Suprapubic skin (tissue), 4 donors: ENCODE measurements at places on chromosomes 4 and X.

GRCh38 chr4:166823848-166824247, 410.4 kb downstream of the SPOCK3 start:
- DNase-seq: no peak
- no peaks in the 10 kb centered on the region for H3K4me1 ChIP-seq
- H3K27me3 ChIP-seq: no peaks in the 10 kb centered on the region
- no peak overlapping the region for H3K4me3 ChIP-seq
- H3K27ac ChIP-seq: no peak overlapping the region
- H3K36me3 ChIP-seq: no peaks in the 10 kb centered on the region

- no peak for DNase-seq
- H3K36me3 ChIP-seq: no peaks in the 10 kb centered on the region
- no peaks in the 10 kb centered on the region for H3K27me3 ChIP-seq
Observed at GRCh38 chr4:180610324-180610723, 1632.9 kb upstream of the TENM3 start.

GRCh38 chr4:7759635-7760034, 180.0 kb downstream of the AFAP1 start:
- no peak overlapping the region for H3K27ac ChIP-seq
- H3K36me3 ChIP-seq: peaks cover 26% of the 10 kb centered on the region
- no peak for DNase-seq
- no peak overlapping the region for H3K4me3 ChIP-seq
- no peaks in the 10 kb centered on the region for H3K27me3 ChIP-seq

DNA sequence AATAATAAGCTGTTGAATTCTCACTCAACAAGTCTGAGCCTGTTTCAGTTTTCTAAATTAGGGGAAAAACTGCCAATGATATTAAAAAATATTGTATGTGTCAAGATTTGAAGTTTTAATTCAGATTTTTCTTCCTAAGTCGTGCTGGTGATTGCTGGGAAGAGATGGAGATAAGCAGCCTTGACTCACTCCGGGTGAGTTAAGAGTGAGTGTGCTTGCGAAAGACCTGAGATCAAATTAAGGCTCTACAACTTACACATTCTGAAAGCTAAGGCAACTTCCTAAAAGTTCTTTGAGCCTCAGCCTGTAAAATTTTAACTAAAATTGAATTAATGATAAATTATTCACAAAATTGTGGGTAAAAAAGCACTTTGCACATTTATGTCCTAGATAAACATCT, 1441.2 kb downstream of the PCDH7 start:
- H3K27ac ChIP-seq: no peak overlapping the region
- H3K4me1 ChIP-seq: no peaks in the 10 kb centered on the region
- no peaks in the 10 kb centered on the region for H3K36me3 ChIP-seq
- H3K4me3 ChIP-seq: no peak overlapping the region
- H3K27me3 ChIP-seq: no peaks in the 10 kb centered on the region

GRCh38 chr4:42281324-42282020, 115.8 kb upstream of the SHISA3 start:
- no peaks in the 10 kb centered on the region for H3K36me3 ChIP-seq
- DNase-seq: no peak
- H3K4me1 ChIP-seq: peaks cover 6% of the 10 kb centered on the region

- H3K4me1 ChIP-seq: peaks cover 42% of the 10 kb centered on the region
- H3K27me3 ChIP-seq: no peaks in the 10 kb centered on the region
- H3K36me3 ChIP-seq: no peaks in the 10 kb centered on the region
- no peak overlapping the region for H3K4me3 ChIP-seq
- no peak overlapping the region for H3K27ac ChIP-seq
Observed at GRCh38 chr4:147736458-147736857, 4.6 kb downstream of the ARHGAP10 start.

DNA sequence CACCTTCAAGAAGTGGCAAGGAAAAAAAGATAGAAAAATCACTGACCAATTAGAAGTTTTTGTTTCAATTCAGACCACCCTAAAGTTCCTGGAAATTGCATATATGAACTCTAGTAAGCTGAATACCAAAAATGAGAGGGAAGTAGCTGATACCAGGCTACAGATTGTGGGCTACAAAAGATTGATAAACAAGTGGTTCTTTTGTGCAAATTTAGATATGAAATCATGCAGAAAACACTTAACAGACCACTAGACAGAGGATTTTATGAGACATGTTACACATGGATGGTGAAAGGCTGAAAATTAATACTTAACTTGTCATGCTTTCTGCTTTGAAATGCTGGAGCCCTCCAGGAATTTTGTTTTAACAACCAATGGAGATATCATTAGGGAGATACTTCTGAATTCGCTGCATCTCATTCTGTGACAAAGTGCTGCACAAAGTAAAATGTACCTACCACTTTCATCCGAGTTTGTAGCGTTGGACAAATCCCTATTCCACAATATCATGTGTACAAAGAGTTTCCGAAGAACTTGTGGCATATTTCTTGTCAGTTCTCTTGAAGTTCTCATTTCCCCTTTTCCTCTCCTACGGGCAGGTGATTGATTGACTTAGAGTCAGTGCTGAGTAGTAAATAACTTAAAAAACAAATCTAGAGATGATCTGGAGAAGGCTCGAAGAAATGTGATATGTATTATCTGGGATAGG, 235.0 kb downstream of the PALLD start:
- no peaks in the 10 kb centered on the region for H3K27me3 ChIP-seq
- no peak overlapping the region for H3K27ac ChIP-seq
- no peaks in the 10 kb centered on the region for H3K4me1 ChIP-seq
